Fibroblast of skin of left biceps (primary cell): ENCODE measurements at places on chromosomes 13 and 19.
A peak's percentile ranks its signal among the peaks of the same experiment; 100 is the strongest.

GRCh38 chr19:30338878-30339623 is 33.1 kb upstream of the ZNF536 start:
- DNase-seq: no peak

GRCh38 chr19:51688671-51689571 is 4.2 kb upstream of the SPACA6 start:
- DNase-seq: peak; percentile 91

DNA sequence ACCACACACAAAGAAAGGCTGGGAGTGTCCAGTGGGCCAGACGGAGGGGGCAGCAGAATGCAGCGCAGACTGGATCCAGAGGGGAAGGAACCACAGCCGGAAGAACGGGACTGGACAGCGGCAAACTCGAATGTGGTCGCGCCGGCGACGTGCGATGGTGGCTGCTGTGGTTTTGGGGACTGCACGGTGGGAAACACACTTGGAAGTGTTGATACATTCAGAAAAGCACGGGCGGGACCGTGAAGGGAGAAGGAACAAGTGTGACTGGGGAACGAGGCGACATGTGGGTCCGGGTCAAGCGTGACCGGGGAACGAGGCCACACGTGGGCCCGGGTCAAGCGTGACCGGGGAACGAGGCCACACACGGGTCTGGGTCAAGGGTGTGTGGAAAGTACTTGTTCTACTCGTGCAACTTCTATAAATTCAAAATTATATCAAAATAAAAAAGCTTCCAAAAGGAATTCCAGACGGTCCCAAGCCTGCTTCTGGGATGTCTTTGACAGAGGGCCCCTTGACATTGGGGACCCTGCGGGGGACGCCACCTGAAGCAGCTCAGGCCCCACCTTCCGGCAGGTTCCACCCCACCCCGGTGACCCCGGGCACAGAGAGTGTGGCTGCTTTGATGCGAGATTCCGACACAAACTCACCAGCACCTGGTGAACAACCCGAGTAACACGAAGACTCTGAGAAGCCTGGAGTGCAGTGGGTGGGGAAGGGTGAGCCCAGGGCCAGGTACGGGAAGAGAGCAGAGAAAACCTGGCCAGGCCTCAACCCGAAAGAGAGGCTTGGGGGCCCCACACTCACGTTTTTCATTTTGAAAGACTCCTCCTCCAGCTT is 25.1 kb upstream of the C13orf46 start:
- no peak for DNase-seq

- DNase-seq: no peak
Measured at GRCh38 chr13:110173247-110173818, 133.6 kb downstream of the COL4A1 start.

DNA sequence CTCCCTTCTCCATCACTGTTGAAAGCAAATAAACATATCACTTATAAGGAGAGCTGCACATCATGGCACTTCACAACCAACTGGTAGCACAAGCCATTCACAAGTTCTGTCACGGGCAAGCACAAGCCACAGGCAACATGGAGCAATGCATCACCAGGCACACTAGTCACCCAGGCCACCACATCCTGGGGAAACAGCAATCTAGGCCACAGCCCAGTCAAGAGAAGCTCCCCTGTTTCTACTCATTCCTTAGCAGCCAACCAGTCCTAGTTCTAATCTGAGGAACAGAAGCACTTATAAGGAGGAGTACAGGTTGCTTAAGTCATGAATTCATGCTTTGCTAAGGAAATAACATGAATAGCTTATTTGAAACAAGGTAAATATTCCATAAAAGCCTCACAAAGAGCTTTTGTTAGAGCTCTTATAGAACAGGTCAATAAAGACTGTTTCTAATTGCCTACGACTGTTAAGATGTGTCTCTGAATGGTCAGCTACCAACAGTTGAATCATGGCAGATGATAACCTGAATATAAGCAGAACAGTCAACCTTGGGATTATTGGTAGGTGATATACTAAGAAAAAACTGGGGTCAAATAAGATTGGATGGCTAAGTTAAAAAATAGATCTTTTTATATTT is 169.0 kb downstream of the TBC1D4 start:
- DNase-seq: no peak

- no peak for DNase-seq
Measured at GRCh38 chr19:35774274-35775045, 904 bp upstream of the ARHGAP33 start.

DNA sequence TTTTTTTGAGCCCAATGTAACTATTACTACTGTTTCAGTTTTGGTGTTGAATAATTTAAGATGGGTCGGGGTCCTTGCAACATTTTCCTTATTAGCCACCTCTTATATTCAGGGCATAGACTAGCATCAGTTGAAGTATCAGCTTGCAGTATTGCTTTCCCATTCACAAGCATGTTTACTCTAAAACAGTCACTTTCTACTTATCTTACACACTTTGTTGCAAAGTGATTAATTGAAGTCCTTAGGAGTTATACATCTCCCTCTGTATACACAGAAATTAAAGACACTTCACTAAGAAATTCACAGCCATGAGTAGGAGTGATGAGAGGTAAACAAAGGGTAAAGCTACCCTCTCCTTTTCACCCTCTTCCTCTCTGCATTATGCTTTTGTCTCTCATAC is 27.6 kb downstream of the SLAIN1 start:
- DNase-seq: no peak

- no peak for DNase-seq
Measured at GRCh38 chr13:50220938-50221337, 205.7 kb downstream of the KCNRG start.

GRCh38 chr19:6677883-6678689 is 8.1 kb upstream of the TNFSF14 start:
- no peak for DNase-seq

DNA sequence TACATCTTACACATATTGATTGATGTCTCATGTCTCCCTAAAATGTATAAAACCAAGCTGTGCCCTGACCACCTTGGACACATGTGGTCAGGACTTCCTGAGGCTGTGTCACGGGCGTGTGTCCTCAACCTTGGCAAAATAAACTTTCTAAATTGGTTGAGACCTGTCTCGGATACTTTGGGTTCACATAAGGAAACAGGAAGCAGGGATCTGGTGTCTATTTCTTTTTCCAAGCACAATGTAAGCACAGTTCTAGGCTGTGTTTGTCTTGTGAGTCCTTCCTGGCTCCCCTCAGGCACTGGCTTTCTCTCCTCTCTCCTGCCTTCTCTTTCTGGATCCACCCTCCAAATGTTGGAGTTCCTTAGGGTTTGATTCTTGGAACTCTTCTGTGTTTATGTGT is 27.6 kb upstream of the TPT1 start:
- DNase-seq: no peak
